ENCODE measurements at places on chromosomes 1 and 21.
A peak's percentile ranks its signal among the peaks of the same experiment; 100 is the strongest.

GRCh38 chr1:47618830-47619229 is 181.0 kb downstream of the FOXD2 start:
- peaks cover 19% of the 10 kb centered on the region for H3K4me1 ChIP-seq
- no peaks in the 10 kb centered on the region for H3K36me3 ChIP-seq
- no peak for DNase-seq
- no peaks in the 10 kb centered on the region for H3K27me3 ChIP-seq

GRCh38 chr1:16043521-16043920 is at the start of gene CLCNKB:
CLCNKB (plus strand) TSS chr1:16043782; CDS start chr1:16044493, 711 bp downstream.
- no peak within 1 kb of the TSS for H3K27ac ChIP-seq
- peaks cover 1% of the 10 kb centered on the region for H3K4me1 ChIP-seq

DNA sequence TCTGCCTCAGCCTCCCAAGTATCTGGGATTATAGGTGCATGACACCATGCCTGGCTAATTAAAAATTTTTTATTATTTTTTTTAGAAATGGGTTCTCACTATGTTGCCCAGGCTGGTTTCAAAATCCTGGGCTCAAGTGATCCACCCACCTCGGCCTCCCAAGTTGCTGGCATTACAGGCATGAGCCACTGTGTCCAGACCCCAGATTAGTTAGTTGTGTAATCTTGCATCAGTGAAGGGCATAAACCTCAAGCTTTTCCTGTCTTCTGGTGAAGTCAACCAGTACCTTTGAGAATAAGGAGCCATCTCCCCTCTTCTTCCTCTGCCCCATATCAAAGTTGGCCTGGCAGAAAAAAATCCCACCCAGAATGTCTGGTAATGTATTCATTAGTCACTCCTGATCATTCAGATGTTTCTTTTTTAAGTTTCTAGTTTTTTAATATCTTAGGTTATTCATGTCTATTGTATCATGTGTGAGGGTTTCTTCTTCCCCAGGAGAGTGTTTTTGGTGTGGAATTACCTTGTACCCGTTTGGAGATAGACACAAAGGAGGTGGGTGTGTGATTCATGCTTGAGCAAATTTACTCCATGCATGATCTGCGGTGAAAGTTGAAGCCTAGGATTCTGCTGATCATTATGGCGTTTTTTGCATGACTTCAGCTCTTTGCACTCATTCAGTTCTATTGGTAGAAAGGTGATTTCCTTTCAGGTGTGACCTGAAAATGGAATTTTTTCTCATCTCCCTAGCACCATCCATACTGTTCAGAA is 144.0 kb downstream of the FMN2 start:
- no peak overlapping the region for H3K27ac ChIP-seq
- no peak for DNase-seq
- no peaks in the 10 kb centered on the region for H3K4me1 ChIP-seq

DNA sequence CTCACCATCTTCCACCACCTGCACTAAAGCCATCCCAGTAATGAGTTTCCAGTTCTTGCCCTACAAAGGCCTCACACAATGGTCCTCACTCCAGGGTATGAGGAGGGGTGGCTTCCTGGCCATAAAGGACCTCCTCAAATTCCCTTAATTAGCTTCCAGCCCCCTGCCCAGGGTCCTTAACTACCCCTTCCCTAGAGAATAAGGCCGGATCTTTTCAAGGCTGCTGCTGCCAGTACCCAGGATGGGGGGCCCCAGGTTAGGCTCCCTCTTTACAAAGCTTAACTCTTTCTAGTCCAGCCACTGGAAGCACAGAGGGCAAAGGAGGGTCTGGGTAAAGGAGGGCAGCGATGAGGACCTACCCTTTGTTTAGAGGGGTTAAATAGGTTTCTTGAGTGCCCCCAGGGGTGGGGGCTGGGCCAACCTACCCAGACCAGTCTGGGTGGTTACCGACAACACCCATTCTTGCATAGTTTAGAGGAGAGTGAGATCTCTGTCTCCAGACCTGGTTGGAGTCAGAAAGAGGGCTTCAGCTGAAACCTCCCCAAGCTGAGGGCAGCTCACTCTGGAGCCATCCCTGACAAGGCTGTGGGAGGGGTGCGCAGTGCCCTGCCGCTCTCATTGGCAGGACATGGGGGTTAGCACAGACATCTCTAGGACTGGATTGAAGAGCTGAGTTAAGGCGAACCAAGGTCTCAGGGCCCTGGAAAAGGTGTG is 7.1 kb downstream of the BLACAT1 start:
- no peaks in the 10 kb centered on the region for H3K36me3 ChIP-seq
- H3K27me3 ChIP-seq = no peaks in the 10 kb centered on the region
- DNase-seq = no peak
- no peaks in the 10 kb centered on the region for H3K4me1 ChIP-seq
- no peak overlapping the region for H3K4me3 ChIP-seq

DNA sequence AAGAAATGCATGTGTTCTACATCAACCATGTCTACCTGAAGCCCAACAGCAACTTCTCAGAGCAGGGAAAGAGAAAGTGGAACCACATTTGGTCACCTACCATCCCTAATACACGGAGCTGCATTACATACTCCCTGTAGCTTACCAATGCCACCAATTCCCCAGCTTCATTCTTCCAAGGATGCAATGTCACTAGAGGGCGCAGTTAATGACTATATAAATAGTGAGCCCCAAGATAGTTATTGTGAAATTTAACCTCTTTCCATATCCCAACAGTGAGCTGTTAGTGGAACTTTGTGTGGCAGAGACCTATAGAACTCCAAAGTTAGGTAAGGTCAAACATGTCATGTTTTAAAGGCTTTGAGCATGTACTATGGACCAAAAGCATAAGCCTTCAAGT is 618.3 kb downstream of the SMYD3 start:
- H3K27me3 ChIP-seq = no peaks in the 10 kb centered on the region
- no peak overlapping the region for H3K4me3 ChIP-seq
- no peaks in the 10 kb centered on the region for H3K36me3 ChIP-seq
- no peaks in the 10 kb centered on the region for H3K4me1 ChIP-seq
- no peak overlapping the region for H3K27ac ChIP-seq

DNA sequence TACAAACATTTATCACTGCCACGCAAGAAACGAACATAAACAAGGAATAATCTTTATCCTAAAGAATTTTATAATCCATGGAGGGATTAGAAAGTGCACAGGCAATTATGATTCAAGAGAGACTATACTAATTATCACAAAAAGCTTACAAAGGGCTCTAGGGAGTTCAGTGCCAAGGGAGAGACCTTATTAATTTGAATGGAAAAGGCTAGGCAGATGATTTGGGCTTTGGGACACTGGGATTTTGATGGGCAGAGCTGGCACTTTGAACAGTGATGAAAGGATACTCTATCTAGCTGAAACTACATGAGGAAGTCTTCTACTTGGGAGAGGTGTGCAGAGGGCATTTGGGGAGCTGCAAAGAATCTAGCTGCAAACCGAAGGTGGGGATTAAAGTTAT is 48.9 kb upstream of the IVNS1ABP start:
- no peak overlapping the region for H3K27ac ChIP-seq
- H3K4me1 ChIP-seq = no peaks in the 10 kb centered on the region
- DNase-seq = no peak
- H3K36me3 ChIP-seq = no peaks in the 10 kb centered on the region
- H3K4me3 ChIP-seq = no peak overlapping the region

GRCh38 chr21:42262831-42263231 is 43.9 kb downstream of the ABCG1 start:
- DNase-seq = peak; percentile 42
- peaks cover 5% of the 10 kb centered on the region for H3K4me1 ChIP-seq
- no peak overlapping the region for H3K4me3 ChIP-seq
- H3K36me3 ChIP-seq = no peaks in the 10 kb centered on the region
- peak overlapping the region; percentile 4 for H3K27ac ChIP-seq
- no peaks in the 10 kb centered on the region for H3K27me3 ChIP-seq

GRCh38 chr1:22710701-22711049 is at the start of gene EPHB2:
EPHB2 (plus strand) TSS chr1:22710839; CDS start chr1:22710983, 144 bp downstream.
- DNase-seq = no peak
- peaks cover 27% of the 10 kb centered on the region for H3K4me1 ChIP-seq
- no peaks in the 10 kb centered on the region for H3K27me3 ChIP-seq
- H3K4me3 ChIP-seq = peak within 1 kb of the TSS; percentile 72
- no peaks in the 10 kb centered on the region for H3K36me3 ChIP-seq

GRCh38 chr1:30267856-30268255 is 455.5 kb downstream of the MATN1 start:
- no peak overlapping the region for H3K27ac ChIP-seq
- H3K4me1 ChIP-seq = no peaks in the 10 kb centered on the region
- H3K36me3 ChIP-seq = no peaks in the 10 kb centered on the region
- no peaks in the 10 kb centered on the region for H3K27me3 ChIP-seq
- DNase-seq = no peak

- no peaks in the 10 kb centered on the region for H3K27me3 ChIP-seq
- no peaks in the 10 kb centered on the region for H3K36me3 ChIP-seq
- H3K27ac ChIP-seq = no peak overlapping the region
Observed at GRCh38 chr1:207304710-207305488, 16.6 kb upstream of the CD55 start.
